ENCODE measurements at places on chromosomes 4 and X. TPM values are rescaled to one million over a fixed set of nuclear protein-coding genes. Genes with fewer than 3 reads are reported as not detected.

DNA sequence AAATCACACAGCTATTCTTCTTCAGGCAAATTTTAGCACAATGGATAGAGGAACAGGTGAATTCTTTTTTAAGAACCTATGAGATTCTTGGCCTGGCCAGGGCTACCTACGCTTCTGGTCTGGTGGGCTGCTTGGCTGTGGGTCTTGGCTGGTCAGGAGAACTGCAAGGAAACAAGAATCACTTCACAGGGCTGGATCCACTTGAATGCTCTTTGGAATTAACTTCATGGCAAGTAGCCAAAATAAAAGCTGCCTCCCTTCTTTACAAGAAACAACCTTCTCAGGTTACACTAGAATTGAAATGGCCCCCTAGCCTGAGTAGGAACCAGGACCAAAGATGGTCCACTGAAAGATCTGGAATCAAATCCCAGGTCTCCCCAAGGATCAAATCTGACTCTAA, 519.1 kb downstream of the IQCM start:
- DNase-seq, result no peak

- DNase-seq, result no peak
These were observed 9.3 kb downstream of the GABRQ start for GRCh38 chrX:152646961-152647360.

GRCh38 chr4:113873508-113873907, 105.9 kb downstream of the ARSJ start:
- DNase-seq, result no peak

DNA sequence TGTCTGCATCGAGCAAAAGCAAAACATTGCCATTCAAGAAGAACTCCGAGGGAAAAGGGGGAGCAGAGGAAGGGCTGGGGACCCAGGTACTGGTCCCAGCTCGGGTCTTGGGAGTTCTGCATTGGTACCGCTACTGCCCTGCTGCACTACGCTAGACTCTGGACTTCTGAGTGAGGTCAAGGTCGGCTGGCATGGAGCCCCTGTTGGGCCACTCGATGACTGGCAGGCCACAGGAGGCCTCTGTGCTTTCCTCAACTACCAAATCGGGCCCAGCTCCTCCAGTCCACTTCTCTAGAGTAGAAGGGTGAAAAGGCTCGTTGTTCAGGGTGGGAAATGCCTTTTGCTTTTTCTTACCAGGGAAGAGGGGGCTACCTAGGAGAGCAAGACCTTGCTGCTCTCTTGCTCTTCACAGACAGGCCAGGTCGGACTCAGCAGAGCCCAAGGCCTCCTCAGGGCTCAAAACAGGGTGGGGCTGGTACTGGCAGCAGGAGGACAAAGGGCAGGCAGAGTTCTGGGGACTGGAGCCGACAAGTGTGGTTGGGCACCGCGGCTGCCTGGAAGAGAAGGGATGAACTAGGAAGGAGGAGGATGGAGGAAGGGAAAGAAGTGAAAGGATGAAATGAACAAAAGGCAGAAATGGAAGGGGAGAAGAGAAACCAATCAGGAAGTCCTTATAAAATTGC, 8.9 kb upstream of the IRAK1 start:
- DNase-seq, result no peak

GRCh38 chrX:40415675-40416074, 165.1 kb upstream of the ATP6AP2 start:
- DNase-seq, result no peak

Gene GAGE12F
- not detected for total RNA-seq

Gene CSAG3
- not detected for total RNA-seq

Gene SHROOM3
- 60.0 TPM for total RNA-seq

DNA sequence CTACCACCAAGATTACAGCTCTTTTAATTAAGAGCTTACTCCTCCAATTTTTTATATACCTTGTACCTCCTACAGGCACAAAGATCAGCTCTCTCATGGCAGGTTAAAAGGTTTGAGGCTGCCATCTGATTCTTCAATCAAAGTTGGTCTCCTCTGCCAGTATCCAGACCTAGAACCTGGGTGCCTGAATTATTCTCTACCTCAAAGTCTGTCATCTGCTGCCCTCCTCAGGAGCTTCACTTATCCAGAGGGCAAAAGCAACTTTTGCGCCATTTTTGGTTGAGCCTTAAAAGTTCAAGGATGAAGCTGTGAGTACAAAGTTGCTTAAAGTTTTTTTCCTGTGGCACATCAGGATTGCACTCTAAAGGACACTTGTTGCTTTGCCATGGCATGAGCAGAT, 343.7 kb upstream of the PPP1R2C start:
- DNase-seq, result no peak

DNA sequence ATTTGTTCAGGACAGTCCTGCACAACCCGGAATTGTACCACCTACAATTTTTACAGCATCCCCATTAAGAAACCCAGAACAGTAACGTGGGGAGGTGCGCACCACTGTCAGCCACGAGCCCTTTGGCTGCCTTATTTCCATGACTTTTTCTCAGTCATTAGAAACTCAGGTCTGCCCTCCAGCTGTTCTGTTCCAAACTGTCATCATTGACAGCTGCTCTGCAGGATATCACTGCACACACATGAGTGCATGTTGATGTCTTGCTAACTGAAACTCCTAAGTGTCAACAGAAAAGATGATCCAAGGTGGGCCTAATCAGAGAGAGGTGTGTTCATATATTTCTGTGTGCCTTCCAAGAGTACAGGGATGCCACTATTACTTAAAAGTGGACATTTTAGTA, 123.4 kb downstream of the PARM1 start:
- no peak for DNase-seq

GRCh38 chr4:152352622-152353116, 183.2 kb downstream of the FBXW7 start:
- DNase-seq, result no peak

GRCh38 chr4:13942977-13943376, 315.5 kb upstream of the BOD1L1 start:
- no peak for DNase-seq

DNA sequence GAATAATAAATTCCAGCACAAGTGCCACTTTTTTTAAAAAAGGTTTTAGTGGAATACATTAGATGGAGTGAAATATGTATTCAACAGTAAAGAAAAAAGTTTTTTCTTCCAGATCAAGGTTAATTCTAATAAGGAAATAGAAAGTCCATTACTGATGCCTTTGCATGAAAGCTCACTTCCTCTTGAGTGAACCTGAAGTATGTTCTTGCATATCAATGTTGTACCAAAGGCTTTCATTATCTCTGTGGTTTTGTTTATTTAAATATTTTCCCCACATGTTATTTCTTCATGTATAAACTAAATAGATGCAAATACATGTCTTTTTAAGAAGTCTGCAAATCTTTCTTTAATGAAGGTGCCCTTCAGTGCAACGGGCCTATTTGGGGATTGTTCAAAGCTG, 307.9 kb downstream of the C4orf33 start:
- DNase-seq, result no peak

Gene KIF4A
- 18.0 TPM for total RNA-seq

- no peak for DNase-seq
These were observed 22.8 kb upstream of the TLR2 start for GRCh38 chr4:153661215-153661822.

GRCh38 chr4:119506806-119507205, 121.8 kb downstream of the PDE5A start:
- DNase-seq, result no peak

DNA sequence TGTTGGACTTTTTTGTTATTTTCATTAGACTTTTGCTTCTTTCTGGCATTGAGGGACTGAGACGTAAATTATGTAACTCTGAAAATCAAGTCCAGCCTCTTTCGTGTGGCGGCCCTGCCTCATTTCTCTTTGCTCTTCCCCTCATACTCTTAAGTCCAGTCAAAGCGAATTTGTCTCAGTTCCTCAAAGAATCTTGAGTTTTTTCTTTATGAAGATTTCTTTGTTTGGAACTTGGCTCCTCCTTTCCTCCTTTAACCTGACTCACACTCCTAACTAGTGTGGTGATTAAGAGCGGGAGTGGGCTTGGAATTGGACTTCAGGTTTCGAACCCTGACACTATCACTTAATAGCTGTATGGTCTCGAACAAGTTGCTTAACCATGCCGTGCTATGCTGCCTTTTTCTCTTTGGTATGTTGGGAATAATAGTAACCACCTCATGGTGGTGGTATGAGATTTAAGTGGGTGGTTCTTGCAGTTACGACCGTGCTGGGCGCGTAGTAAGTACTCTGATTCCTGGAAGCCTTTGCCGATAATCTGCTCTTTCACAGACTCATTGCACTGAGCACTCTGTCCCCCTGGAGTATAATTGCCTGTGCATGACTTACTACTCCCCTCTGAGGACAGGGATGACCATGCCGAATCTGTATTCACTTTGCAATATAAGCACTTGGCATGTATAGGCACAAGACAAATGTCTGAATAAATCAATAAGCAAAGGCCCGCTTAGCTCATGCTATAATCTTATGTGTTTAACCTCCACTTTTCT, 19.1 kb downstream of the FNIP2 start:
- DNase-seq, result no peak

GRCh38 chrX:39212456-39212855, 411.2 kb downstream of the MID1IP1 start:
- DNase-seq, result no peak

Gene WNK3
- 22.6 TPM for total RNA-seq

Gene NKX3-2
- 2.1 TPM for total RNA-seq

- no peak for DNase-seq
These were observed 30.9 kb downstream of the NIPAL1 start for GRCh38 chr4:48047421-48047844.

DNA sequence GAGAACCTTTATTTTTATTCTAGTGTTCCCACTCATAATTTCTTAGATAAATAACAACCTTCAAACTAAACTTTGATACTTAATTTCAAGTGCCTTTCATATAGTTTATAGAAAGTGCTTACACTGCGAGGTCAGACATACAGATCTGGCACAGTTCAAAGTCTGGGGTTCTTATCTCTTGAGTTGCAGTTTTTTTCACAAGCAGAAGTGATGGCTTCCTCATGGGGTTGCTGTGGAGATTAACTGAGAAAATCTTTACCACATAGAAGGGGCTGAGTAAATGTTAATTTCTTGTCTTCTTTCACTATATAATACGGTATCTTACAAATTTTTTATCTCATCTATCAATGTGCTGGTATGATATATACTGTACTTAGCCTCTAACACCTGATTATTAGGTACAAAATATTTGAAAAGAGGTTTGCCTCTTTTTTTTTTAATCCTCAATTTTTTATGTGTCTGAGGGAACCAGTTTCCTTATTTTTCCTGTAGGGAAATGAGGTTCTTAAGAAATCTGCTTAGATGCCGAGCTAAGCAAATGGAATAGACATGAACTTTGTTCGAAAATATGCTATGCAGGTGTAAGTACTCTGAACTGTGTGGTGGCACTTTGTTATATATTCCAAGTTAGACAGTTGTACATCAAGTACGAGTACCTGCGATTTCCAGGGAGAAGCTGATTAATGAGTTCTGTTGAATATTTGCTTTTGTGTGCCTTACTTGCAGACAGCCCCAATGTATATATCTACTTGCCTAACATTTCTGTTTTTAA, 3.3 kb downstream of the ING2 start:
- DNase-seq, result no peak

Gene PDZD4
- 4.8 TPM for total RNA-seq

Gene GSX2
- total RNA-seq, result not detected

- DNase-seq, result no peak
These were observed 35.3 kb downstream of the PNPLA4 start for GRCh38 chrX:7891928-7892327.

- DNase-seq, result no peak
These were observed 22.6 kb downstream of the WDR1 start for GRCh38 chr4:10093801-10094552.

- DNase-seq, result no peak
These were observed 2207.0 kb downstream of the ARAP2 start for GRCh38 chr4:34037280-34037679.

GRCh38 chr4:145885666-145886065, 53.0 kb downstream of the ZNF827 start:
- DNase-seq, result no peak

GRCh38 chr4:8523766-8524165, 56.4 kb upstream of the GPR78 start:
- no peak for DNase-seq

- DNase-seq, result no peak
These were observed 17.6 kb upstream of the GK2 start for GRCh38 chr4:79425586-79425985.

DNA sequence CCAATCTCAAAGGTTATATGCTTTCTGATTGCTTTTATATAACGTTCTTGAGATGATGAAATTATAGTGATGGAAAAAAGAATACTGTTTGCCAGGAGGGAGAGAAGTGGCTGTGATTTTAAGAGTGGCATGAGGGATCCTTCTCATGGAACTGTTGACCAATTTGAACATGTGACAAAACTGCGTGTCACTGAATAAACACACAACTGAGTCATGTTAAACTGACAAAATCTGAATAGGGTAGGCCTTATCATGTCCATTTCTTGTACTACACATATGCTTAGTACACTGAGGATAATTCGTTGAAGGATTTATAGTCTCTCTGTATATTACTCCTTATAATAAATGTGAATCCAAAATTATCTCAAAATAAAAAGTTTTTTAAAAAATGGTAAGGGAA, 22.2 kb upstream of the HSPA4L start:
- no peak for DNase-seq

Gene FAT4
- 2.5 TPM for total RNA-seq

Gene RTL9
- 1.4 TPM for total RNA-seq

GRCh38 chrX:95893636-95894035, 791.0 kb upstream of the DIAPH2 start:
- no peak for DNase-seq

DNA sequence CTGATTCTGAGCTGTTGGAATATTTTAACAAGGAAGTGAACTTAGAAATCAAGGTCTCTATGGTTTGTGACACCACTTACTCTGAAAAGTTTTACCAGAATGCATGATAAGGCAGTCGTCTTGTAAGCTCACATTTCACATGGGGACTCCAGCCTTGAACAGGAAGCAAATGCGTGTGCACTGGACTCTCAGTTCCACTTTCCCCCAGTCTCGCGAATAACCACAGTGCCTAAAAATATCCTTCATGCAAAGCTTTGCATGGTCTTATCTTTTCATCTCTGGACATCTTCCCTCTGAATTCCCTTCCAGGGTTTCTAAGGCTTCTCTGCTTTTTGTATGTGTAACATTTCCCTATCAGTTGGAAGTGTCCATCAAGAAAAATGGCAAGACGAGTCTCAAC, 581.8 kb downstream of the NLGN4X start:
- no peak for DNase-seq

DNA sequence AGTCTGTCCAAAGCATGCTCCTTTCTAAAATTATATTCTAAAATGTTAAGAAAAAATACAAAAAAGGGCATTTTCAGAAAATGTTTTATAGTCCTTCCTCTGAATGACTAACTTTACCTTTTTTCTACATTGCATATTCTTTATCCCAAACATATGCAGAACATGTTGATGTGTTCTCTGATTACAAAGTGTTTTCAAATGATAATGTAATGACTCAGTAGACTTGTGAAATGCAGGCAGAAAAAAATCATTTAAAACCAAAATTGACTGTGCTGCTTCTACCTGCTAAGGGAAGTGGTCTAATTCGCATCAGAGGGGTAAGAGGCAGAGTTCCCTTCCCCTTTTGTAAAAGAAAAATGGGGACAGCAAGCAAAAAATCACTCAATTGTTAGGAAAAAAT, 22.7 kb upstream of the YTHDC1 start:
- no peak for DNase-seq

- DNase-seq, result no peak
These were observed 73.3 kb upstream of the ZDHHC15 start for GRCh38 chrX:75596178-75596577.

- DNase-seq, result no peak
These were observed 149.3 kb downstream of the SOWAHB start for GRCh38 chr4:76748649-76749048.

- no peak for DNase-seq
These were observed 42.4 kb downstream of the RHOXF2 start for GRCh38 chrX:120200851-120201250.

Gene PCDH18
- 8.4 TPM for total RNA-seq

Gene GLRB
- 11.9 TPM for total RNA-seq

Gene ITM2A
- 1.5 TPM for total RNA-seq

Data from progenitor cell of endocrine pancreas (in vitro differentiated cells).